ENCODE measurements at places on chromosomes 13 and 19. TPM values are rescaled to one million over a fixed set of nuclear protein-coding genes. Genes with fewer than 3 reads are reported as not detected.

Gene NMRK2
- total RNA-seq: not detected

Gene OR7D2
- total RNA-seq: not detected

Gene ZNF714
- total RNA-seq: 11.0 TPM

Gene ALOX5AP
- total RNA-seq: not detected

Gene LRRC25
- not detected for total RNA-seq

Gene MISP
- not detected for total RNA-seq

Gene PRR36
- not detected for total RNA-seq

Gene JSRP1
- total RNA-seq: not detected

Gene TMEM147
- 85.2 TPM for total RNA-seq

Gene FLT1
- under 0.01 TPM for total RNA-seq

Gene CD177
- not detected for total RNA-seq

Gene SIAH3
- not detected for total RNA-seq

Gene KCNRG
- 2.6 TPM for total RNA-seq

Gene FCER2
- not detected for total RNA-seq

Gene KASH5
- total RNA-seq: not detected

Gene ANKLE1
- 0.39 TPM for total RNA-seq

Measured in subcutaneous preadipocyte (primary cell).